Stimulated activated CD4-positive, alpha-beta T cell treated with anti-CD3 and anti-CD28 coated beads, Interleukin-2, amount 100 ng/mL, for 24 hours (primary cell): ENCODE measurements at places on chromosomes 11 and 22.

- no peak for DNase-seq
These were observed 23.9 kb upstream of the TSPAN18 start for GRCh38 chr11:44702889-44703288.

- no peak for DNase-seq
These were observed 4.1 kb downstream of the ADORA2A start for GRCh38 chr22:24431309-24432034.

DNA sequence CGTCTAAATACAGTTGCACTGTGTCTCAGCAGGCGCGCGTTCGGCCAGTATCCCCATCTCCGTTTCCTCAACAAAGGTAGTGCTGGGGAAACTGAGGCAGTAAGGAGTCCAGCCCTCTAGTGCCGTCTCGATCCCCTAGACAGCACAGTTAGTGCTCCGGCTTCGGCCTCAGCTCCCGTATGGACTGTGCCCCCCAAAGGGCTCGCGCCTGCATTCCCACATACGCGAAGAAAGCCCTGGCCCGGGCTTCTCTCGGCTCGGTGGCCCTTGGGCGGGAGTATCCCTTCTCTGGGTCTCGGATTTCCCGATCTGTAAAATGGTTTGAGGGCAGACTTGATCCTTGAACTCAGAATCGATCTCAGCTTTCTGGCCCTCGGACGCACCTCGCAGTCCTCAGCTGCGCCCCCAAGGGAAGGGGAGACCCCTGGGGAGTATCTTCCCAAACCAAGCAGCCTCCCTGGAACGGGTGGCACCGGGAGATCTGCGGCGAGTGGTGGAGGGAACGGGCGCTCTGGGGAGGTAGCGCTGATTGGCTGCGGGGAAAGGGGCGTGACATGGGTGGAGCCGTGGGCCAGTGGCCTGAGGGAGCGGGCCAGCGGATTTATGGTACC is 759 bp upstream of the PEX16 start:
- peak; percentile 72 for DNase-seq

DNA sequence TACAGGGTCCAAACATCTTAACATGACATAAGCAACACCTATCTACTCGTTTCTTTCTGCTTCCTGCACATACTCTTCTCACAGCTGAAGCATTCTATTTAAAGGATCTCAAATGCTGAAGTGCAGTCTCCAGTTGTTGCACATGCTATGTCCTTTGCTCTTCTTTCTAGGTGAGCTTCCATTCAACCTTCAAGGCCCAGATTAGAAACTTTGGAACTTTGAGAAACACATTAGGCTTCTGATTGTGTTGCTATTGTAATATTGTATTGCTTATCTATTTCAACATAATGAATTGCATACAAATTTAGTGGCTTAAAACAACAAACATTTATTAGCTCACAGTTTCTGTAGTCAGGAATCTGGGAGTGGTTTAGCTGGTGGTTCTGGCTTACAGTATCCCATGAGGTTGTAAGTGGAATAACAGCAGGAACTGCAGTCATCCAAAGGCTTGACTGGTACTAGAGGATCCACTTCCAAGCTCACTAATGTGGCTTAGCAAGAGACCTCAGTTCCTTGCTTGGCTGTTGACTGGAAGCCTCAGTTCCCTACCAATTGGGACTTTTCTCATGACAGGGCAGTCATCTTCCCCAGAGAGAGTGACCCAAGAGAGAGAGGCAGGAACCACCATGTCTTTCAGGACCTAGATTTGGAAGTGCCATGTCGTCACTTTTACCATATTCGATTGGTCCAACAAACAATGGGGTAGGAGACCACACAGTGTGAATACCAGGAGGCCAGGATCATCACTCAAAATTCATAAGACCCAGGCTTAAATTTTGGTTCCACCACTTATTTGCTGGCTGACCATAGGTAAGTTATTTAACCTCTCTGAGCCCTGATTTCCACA is 27.2 kb upstream of the RASSF10 start:
- no peak for DNase-seq

DNA sequence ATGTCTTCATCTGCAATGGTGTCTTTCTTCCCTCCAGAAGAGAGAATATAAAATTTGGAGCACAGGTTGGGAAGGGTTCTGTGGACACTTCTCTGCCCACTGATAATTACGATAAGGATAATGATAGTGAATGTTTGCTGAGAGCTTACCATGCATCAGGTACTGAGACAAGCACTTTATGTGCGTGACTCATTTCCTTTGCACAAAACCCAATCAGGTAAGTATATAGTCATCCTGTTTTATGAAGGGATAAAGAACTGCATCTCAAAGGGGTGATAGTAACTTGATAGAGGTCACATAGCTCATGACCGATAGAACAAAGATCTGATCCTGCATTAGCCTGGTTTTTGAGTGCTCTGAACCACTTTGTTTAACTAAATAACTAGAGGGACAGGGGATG is 9.4 kb downstream of the DRD2 start:
- no peak for DNase-seq

GRCh38 chr11:108207683-108208060 is 14.8 kb downstream of the NPAT start:
- no peak for DNase-seq

DNA sequence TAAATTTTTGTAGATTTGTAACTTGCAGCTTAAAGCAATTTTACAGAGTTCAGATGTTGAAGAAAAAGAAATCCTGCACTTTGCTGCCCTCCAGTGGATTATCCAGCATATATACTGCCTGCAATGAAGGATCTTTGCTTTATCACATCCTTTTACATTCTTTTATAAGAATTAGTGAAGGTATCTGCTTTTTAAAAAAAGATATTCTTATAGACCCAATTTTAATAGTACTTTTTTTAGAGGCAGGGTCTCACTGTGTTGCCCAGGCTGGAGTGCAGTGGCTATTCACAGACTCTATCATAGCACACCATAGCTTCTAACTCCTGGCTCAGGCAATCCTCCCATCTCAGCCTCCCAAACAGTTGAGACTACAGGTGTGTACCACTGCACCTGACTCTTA is 60.7 kb downstream of the TTC17 start:
- peak; percentile 4 for DNase-seq

DNA sequence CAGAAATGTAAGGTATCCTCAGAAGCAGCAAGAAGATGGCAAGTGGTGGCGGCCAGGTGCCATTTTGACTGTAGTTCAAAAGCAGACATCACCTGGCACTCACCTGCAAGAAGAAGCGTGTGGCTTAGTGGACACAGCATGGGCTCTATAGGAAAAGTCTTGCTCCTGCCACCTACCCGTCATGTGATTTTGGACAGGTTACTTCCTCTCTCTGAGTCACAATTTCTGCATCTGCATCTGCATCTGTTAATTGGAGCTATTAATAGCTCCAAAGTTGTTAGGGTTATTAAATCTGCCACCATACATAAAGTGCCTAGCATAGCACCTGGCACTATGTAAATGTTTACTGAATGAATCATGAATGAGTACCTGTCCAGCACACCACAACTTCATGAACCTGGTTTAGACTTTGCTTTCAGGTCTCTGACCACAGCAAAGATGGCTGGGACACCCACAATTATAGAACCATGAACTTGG is 16.8 kb downstream of the RAB30 start:
- DNase-seq: no peak

DNA sequence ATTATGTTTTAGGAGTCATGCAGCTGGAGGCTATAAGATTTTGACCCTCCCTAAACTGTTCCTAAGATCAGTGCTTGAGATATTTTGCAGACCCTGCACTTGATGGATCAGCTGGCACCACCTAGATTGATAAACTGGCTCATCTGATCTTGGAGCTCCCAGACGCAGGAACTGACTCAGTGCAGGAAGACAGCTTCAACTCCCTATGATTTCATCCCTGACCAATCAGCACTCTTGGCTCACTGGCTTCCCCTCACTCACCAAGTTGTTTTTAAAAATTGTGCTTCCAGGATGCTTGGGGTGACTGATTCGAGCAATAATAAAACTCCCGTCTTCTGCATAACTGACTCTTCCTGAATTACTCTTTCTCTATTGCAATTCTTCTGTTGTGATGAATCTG is 637.5 kb upstream of the FAT3 start:
- no peak for DNase-seq

DNA sequence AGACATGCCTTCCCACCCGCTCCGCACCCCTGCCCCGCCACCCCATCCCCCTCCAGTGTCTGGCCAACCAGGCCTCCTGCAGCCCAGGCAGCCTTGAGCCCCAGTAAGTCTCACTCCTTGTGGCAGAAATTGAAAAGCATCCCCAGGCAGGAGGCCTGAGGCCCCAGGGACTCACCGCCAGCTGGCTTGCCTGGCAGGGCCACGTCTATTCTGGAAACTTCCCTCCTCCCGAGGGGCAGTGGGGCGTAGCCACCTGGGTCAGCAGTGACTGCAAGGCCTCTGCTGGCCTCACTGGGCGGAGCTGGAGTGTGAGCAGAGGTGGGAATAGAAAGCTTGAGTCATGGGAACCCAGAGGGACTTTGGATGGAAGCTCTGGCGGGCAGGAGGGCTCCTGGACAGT is 26.3 kb downstream of the ANO1 start:
- DNase-seq: no peak
